Stimulated activated CD8-positive, alpha-beta memory T cell treated with anti-CD3 and anti-CD28 coated beads, Interleukin-2, amount 100 ng/mL, for 1 hour (primary cell): ENCODE measurements at places on chromosomes 3 and 15.

- DNase-seq = no peak
Measured at GRCh38 chr3:9659849-9660248, 10.5 kb downstream of the MTMR14 start.

DNA sequence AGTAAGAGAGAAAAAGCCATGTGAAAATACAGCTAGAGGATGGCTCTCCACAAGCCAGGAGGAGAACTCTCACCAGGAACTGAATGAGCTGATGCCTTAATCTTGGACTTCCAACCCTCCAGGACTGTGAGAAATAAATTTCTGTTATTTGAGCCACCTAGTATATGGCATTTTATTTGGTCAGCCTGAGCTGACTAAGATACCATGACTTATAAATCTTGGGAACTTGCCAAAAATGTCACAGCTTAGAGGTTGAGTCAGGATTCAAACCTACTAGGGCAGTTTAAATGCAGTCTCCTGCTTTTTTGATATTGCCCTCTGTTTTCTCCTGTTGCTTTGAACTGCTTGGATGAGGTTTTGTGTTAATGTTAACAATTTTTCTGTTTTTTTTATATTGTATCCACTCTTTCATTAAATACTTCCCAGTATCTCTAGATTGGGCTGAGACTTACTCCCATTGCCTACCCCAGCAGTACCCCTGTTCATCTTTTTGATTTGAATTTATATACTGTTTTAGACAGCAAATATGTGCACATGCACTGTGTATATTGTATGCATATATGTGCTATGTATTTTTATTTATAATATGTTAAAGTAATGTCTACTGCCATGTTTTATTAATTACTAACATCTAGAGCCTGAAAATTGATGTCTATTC is 1223.2 kb downstream of the OTOL1 start:
- no peak for DNase-seq

DNA sequence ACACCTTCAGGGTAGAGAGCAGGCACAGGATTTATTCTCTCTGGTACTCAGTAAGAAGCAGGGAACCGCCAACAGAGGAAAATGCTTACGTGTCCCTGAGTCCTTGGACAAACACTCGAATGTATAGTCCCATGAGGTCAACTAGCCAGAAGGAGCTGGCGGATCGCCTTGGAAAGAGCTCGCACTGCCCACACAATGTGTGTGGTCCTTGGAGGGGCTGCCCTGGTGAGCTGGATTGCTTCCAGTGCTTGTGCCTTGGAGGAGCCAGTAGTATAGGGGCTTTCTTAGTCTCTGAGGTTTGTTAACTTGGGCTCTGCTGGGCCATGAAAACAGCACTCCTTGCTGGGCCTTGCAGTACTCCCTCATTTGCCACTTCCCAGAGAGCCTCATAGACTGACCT is 40.7 kb upstream of the VILL start:
- no peak for DNase-seq

- peak; percentile 24 for DNase-seq
Measured at GRCh38 chr15:101258238-101259144, 6.6 kb upstream of the CHSY1 start.

DNA sequence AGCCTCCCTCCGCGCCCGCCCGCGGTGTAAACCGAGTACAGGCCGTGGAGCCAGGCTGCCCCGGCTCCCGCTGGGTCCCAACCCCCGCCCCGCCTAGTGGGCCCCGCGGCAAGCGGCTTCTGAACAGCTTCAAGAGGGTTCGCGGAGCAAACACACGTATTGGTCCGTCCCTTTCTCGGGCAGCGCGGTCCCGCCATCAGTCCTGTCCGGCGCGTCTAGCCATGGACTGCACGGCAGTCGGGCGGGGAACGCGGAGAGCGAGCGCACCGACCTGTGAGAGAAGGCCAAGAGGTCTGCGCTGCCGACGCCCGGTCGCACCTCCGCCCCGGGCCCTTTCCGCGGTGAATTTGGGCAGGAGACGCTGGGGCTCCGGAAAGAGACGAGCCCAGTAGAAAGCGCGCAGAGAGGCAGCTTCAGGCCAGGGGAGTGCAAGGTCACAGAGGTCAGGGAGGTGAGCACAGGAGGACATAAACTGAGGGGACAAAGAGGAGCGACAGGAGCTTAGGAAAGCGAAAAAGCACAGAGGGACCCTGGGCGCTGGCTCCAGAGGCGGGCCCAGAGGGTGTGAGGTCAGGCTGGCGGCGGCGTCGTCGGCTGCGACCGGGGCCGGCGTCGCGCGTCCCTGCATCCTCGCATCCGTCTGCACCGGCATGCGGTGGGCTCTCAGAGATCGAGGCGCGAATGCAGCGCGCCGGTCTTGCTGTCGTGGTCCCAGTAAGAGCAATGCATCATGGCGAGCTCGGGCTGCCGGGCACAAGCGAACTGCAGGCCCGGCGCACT is 1.8 kb downstream of the FOXL2 start:
- no peak for DNase-seq

GRCh38 chr3:116140100-116140689 is 305.1 kb downstream of the LSAMP start:
- no peak for DNase-seq

- DNase-seq = no peak
Measured at GRCh38 chr3:107346564-107346963, 30.7 kb upstream of the CCDC54 start.

- DNase-seq = no peak
Measured at GRCh38 chr3:60931452-60931851, 319.8 kb downstream of the FHIT start.

GRCh38 chr3:194906229-194906629 is 220.5 kb downstream of the FAM43A start:
- DNase-seq = no peak

DNA sequence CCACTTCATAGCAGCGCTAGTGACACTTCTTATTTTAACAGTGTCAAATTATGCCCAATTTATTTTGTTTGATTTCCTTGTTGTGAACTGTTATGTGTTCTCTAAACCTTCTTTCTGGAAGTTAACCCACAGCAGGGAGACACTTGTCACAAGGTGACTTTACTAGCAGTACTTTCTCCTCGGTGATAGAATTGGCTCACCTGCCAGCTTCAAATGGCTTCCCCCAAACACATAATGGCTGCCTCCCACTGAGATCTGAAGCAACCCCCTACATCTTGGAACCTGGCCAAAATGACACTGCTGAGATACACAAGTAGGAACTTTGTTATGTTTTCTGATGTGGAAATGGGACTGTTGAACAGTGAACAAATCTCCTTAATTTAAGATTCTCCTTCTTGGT is 238.8 kb upstream of the DPH6 start:
- DNase-seq = no peak

DNA sequence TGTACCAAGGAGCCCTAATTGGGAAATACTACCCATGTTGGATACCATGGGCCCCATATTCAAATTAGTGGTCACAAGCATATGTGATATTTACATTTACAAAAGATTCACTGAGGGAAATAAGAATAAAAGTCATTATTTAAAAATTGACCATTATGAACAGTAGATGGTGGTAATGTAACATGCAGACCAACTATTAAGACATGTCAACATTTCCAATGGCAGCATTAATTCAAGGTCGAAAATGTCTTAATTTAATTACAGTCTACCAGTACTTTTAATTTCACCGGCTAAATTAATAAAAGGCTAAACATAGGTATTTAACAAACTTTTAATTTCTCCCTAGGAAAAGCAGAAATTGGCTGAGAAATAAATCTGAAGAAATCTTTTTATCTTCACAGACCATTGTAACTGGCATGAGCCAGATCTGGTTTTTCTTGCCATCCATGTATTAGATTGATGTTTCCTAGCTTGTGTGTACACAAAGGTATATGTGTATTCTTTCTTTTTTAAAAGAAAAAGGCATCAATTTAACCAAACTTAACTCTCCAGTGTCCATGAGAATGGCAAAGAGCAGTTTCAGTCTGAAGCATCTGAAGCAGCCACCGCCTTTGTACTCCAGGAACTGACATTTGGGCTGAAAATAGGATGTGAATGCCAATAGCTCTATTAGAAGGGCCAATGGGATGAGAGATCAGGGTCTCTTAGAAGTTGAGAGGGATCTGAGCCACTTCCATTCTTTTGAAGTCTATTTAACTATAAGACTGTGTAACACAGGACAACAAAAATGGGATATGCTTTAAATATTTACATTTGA is 26.6 kb downstream of the NEK11 start:
- no peak for DNase-seq

DNA sequence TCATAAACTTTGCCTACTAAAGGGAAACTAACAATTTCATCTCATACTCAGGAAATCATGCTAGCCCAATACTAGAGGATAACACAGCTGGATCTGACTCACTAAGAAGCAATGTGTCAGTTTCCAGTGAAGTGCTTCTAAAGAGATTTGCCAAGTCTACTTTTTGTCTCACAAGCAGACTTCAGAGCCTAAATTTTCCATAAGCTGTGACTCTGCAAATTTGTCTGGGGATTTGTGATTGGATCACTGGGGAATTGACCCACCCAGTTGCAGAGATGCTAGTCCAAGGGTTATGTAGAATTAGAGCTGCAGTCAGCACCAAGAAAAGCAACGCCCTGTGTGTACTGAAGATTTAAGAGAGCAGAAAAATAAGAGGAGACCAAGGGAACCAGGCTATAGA is 647.1 kb downstream of the NTRK3 start:
- DNase-seq = no peak

DNA sequence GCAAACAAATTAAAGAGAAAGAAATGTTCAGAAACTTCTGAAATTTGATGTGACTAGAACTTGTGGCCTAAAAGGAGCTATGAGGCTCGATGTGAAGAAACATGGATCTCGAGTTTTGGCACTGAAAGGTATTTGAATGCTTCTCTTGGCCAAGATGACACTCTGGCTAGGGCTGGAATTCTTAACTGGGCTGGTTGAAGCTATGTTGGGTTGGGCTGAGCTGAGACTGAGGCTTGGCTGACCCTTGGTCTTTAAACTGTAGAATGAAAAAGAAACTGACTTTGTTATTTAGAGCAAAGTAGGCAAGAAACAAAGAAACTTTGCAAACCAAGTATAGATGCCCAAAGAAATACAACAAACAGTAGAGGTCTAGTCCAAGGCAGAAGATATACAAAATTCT is 28.1 kb upstream of the CLDN16 start:
- DNase-seq = no peak

- DNase-seq = no peak
Measured at GRCh38 chr3:13114811-13115575, 41.8 kb upstream of the IQSEC1 start.

- no peak for DNase-seq
Measured at GRCh38 chr15:29140475-29141307, 128.9 kb downstream of the NSMCE3 start.

DNA sequence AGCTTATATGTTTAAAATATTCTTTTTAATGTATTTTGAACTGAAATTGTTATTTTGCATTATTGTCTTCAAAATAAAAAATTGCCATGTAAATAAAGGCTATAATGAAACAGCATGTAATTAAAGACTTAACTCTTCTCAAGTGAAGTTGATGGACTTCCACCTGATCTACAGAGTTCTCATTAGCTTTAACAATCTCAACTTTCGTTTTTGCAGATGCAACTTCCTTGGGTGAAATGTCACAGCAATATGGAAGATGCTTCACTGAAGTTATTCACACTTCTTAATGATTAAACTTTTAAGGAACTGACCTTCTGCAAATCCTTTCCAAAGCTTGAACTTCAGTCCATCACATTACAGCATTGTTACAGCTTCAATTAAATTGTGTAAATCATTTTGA is 63.6 kb downstream of the OSTN start:
- no peak for DNase-seq

- no peak for DNase-seq
Measured at GRCh38 chr3:56772952-56773938, 28.5 kb downstream of the ARHGEF3 start.

GRCh38 chr15:70046679-70047369 is 50.9 kb downstream of the TLE3 start:
- DNase-seq = no peak

DNA sequence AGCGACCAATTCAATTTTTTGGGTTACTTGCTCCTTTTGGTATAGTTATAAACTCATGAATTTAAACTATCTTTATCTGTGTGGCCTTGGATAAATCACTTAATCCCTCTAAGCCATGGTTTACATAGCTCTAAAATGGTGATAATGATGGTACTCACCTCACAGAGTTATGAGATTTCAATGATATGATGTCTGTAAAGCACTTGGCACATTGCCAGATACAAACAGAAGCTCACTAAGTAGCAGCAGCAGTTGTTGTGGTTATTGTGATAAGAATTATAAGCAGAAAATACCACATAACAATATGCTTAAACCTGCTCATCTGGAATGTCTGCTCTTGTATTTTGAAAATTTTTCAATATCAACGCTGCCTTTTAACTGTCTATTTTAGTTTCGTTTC is 185.1 kb upstream of the SNTN start:
- DNase-seq = no peak
